ENCODE measurements at places on chromosomes 6 and 20. TPM values are rescaled to one million over a fixed set of nuclear protein-coding genes. Genes with fewer than 3 reads are reported as not detected.

Gene LPIN3
- 8.1 TPM for total RNA-seq

Gene SMIM26
- 87.3 TPM for total RNA-seq

Gene MAP3K5
- 9.5 TPM for total RNA-seq

Gene COL11A2
- 0.33 TPM for total RNA-seq

Gene CHRNA4
- total RNA-seq, result not detected

Data from mesangial cell (primary cell).